ENCODE measurements at places on chromosomes 6 and 20.

GRCh38 chr6:23319582-23319981 is 750.2 kb downstream of the HDGFL1 start:
- no peak for DNase-seq

GRCh38 chr6:167506443-167507301 is 181.8 kb downstream of the TTLL2 start:
- no peak for DNase-seq

- DNase-seq, result no peak
Observed at GRCh38 chr6:170102582-170103481, 188.0 kb downstream of the DLL1 start.

DNA sequence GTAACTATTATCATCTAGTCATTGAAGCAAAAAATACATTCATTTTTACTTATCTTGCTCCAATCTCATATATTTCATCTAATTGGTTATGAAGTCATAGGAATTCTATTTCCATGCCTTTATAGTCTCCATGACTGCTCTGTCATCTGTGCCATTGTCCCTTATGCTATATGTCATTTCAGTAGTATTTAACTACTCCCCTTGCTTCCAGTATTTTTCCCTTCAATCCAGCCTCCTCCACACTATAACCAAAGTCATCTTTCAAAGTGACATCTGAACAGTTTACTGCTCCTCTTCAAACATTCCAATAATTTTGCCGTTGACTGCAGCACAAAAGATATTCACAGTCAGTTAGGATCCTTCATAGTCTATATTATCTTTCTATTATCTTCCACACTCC is 216.6 kb upstream of the HS3ST5 start:
- DNase-seq, result no peak

GRCh38 chr6:159988983-159989454 is 20.1 kb downstream of the IGF2R start:
- no peak for DNase-seq

GRCh38 chr6:38161754-38162492 is 342.4 kb downstream of the ZFAND3 start:
- DNase-seq, result peak; percentile 33

DNA sequence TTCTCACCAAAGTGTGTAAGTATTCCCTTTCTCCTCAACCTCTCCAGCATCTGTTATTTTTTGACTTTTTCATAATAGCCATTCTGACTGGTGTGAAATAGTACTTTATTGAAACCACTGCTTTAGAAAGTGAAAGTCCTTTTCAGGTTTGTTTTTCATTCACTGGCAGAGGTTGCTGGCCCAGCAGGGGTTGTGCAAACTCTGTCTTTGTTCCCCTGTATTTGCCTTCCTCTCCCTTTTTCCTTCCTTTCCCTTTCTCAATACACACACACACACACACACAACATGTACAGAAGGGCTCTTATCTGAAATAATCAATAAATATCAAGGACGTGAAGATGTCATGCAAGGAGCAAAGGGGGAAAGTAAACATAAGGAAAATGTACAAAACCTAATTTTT is 99.8 kb downstream of the LY86 start:
- DNase-seq, result peak; percentile 47

DNA sequence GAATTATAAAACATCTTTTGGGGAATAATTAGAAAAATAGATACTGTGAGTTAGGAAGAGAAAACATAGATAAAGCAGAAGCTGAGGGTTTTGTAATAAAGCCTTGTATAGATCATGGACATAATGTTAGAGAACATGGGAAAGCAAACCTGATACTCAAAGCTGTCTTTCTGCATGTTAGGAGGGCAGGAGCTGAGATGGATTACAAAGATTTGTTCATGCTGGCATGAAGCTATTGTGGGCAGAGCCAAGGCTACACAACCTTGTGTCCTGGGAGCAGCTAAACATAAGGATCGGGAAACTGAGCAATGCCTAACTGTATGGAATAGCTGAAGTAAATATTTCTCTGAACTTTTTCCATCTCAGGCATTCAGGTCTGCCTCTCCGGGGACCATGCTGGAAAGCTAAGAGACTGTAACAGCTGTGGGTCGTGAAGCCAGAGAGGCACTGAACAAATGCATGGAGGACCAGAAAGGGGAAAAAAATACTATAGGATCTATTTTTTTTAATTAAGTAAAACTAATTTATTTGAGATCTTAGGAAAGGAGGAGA is 28.2 kb upstream of the CNKSR3 start:
- no peak for DNase-seq

GRCh38 chr20:29762620-29763019 is 1494.8 kb upstream of the DEFB115 start:
- DNase-seq, result no peak

DNA sequence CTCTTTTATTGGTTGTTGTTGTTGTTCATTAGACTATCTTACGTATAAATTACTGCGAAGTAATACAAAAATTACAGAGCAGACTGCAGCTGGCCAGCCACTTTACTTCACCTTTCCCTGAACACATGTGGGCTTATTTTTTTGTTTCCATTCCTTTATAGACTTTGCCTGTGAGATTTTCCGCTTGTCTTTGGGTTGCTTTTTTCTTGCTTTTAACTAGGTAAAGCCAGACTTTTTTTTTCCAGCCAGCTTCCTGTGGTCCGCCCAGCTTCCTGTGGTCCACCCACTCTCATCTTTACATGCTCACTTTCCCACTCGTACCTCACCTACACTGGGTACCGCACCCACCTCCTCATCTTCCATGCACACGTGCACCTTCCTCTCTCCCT is 79.0 kb downstream of the IPCEF1 start:
- DNase-seq, result no peak

- no peak for DNase-seq
Observed at GRCh38 chr20:62819494-62820174, 2.8 kb downstream of the COL9A3 start.

DNA sequence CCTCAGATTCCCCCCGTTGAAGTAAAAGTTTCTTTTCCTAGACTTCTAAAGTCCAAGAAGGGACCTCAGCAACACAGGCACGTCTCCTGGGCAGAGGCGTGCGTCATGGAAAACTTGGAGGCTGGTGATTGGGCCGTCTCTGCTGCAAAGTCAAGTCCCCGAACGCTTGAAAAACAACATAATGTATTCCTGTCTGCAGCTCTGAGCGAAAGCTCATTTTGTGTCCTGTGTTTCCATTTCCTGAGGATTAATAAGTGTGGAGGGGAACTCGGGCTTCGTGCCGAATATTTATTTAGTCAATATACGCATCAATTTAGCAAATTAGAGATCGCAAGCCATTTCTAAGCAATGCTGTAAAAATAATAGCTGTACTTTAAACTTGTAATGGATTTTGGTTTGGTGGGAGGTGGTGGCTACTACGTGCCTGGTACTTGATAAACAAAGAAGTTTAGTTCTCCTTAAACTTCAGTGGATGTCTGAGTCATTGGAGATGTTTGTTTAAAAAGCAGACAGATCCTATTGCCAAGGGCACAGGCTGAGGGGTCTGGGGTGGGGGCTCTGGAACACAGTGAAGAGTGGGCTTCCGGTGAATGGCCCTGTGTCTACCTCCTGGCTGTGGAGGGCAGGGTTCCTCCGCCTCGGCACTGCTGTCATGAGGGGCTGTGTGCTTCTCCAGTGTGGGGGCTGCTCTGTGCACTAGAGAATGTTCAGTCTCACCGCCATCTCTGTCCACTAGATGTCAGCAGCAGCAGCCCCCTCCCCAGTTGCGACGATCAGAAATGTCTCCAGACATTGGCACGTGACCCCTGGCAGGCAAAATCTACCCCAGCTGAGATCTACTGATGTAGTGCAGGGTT is 21.8 kb downstream of the PCK1 start:
- DNase-seq, result no peak

GRCh38 chr6:1335367-1336037 is 23.6 kb downstream of the FOXQ1 start:
- DNase-seq, result no peak

DNA sequence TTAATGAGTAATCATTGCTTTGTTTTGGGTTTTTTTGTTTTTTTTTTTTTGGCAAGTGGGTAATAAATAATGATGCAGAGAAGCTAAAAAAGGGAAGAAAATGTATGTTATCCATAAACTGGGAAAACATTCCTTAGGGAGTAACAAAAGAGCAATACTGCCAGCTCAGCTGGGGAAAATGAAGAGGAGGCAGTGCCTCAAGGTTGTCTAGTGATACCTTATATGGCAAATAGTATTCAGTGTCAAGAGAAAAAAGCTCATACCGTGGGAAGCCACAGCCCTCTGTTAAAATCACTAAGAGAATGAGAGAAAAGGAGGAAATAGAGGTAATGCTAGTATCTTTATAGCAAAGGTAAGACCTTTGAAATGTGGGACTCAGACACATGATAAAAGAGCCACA is 47.1 kb upstream of the SMLR1 start:
- no peak for DNase-seq

DNA sequence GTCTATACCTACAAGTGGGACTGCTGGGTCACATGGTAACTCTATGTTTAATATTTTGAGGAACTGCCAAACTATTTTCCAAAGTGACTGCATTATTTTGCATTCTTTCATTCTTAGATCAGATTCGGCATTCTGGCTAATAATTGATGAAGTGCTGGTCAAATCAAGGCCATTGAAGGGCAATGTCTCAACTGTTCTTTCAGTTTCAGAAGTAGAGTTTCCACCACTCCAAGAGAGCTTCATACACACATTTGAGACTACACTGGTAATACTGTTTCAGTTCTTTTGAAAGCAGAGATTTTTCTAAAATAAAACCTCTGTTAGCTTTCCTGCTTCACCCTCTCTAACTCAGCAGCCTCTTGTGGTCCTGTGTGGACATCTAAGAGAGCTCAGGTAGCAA is 154.5 kb downstream of the CFAP61 start:
- no peak for DNase-seq

- no peak for DNase-seq
Observed at GRCh38 chr6:11851387-11851786, 72.8 kb upstream of the ADTRP start.

GRCh38 chr20:1449370-1449769 is 17.3 kb downstream of the NSFL1C start:
- no peak for DNase-seq

DNA sequence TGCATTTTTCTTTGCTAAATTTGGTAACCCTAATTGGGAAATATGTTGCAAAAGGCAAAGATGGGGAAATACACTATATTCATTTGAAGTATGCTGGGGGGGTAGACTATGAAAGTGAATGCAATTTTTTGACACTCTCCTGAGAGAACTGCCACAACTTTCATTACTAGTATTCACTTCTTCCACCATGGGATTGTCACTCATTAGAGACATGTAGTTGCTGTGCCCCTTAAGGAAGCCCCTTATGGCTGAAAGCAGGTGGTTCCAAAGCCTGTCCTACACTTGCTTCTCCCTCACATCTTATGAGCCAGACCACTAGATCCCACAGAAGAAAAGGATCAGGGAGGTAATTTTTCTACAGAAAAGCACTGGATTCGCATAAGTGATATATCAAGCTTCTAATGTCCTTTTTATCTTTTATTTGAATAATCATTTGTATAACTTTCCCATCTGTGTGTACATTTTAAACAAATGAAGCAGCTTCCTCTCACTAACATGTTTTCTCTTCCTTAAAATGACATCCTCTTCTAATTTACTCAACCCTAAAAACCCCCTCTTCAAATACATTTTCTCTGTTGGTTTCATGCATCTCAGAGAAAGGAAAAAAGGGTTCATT is 83.8 kb downstream of the GCLC start:
- peak; percentile 43 for DNase-seq

GRCh38 chr6:137028912-137029311 is 15.9 kb downstream of the IL20RA start:
- DNase-seq, result no peak

- no peak for DNase-seq
Observed at GRCh38 chr6:54970337-54970736, 123.8 kb downstream of the FAM83B start.

DNA sequence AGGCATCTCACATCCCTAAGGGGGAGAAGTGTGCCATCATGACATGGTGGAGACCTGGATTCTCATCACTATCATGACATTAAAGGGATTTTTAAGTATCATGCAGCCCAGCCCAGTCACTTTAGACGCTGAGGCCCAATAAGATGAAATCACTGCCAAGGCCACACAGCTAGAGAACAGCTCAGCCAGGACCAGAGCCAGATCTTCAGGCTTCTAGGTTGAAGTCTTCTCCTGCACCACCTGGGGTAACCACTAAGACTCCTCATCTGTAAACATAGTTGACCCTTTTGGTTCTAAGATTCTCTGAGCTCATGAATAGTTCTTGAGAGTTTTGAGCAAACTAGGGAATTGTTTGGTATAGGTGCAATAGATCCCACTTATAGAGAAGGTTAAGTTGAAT is 125.1 kb downstream of the TCP11 start:
- no peak for DNase-seq

- DNase-seq, result peak; percentile 52
Observed at GRCh38 chr6:26087284-26088115, at the start of gene HFE. Gene HFE, plus strand, starts transcription at chr6:26087429. Its CDS starts 12 bp downstream, at chr6:26087441.

GRCh38 chr6:97885325-97885724 is 602.3 kb upstream of the MMS22L start:
- DNase-seq, result no peak

DNA sequence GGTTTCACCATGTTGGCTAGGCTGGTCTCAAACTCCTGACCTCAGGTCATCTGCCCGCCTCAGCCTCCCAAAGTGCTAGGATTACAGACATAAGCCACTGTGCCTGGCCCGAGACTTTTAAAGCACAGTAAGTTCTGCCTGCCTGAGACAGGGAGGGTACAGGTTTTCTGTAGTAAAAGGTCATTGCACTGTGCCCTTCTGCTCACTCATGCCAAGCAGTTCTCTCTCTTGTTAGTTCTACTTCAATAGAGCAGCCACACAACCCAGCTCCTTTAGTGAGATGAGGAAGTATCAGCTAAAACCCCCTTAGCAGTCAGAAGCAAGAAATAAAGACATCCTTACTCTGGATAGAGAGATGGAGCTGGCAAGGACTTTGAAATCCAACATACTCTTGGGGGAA is 52.4 kb upstream of the ARMH2 start:
- DNase-seq, result no peak

DNA sequence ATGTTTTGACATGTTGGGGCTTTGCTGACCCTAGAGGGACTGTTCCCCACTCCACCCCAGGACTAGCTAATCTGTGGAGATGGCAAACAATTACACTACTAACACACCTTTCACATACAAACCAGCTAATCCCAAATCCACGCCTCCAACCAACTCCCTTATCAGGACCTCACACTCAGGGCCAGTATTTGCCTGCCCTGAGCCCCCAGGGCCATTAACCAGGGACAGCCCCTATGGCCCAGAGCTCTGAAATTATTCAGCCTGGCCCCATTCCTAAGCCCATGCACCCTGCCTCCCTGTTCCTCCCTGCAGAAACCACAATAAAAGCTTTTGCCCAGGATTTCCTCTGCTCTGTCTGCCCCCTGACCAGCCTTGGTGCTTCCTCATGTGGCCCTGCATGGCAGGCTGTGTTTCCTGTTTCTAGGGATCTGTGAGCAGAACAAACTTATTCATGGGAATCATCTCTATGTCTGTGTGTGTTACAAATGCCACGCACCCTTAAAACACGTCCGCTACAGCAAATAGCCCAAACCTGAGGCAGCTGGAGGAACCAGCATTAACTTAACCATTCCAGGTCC is 121.2 kb downstream of the PXDC1 start:
- DNase-seq, result no peak

- DNase-seq, result peak; percentile 64
Observed at GRCh38 chr6:151475653-151476523, 17.9 kb upstream of the CCDC170 start.

Measured in GM13976 (cell line).